Activated CD4-positive, alpha-beta T cell treated with anti-CD3 and anti-CD28 coated beads, Interleukin-2, amount 10 ng/mL, durations not matched to agents 7 days and 5 days (primary cell): ENCODE measurements at places on chromosomes 3 and 15.

DNA sequence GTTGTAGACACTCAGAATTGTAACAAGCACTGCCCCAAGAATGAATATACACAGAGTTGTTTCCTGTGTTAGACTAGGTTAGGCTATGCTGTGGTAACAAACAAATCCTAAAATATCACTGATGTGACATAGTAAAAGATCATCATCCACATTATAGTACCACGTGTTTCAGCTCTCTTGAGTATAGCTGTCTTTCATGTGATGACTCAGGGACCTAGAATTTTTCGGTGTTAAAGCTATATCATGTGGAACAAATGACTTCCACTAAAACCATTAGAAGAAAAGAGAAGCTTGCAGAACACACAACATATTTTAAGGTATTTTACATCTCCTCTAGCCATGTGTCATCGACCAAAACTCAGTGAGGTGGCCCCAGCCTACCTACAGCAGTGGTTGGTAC lies 307.9 kb upstream of the RBMS3 start:
- no peaks in the 10 kb centered on the region for H3K4me1 ChIP-seq
- no peak overlapping the region for H3K27ac ChIP-seq
- H3K36me3 ChIP-seq: no peaks in the 10 kb centered on the region
- peaks cover 5% of the 10 kb centered on the region for H3K27me3 ChIP-seq
- H3K4me3 ChIP-seq: no peak overlapping the region

GRCh38 chr3:72408983-72409779 lies 439.1 kb downstream of the SHQ1 start:
- no peak overlapping the region for H3K27ac ChIP-seq
- no peak overlapping the region for H3K4me3 ChIP-seq
- no peaks in the 10 kb centered on the region for H3K27me3 ChIP-seq
- H3K36me3 ChIP-seq: peaks cover 6% of the 10 kb centered on the region
- no peak for DNase-seq
- peaks cover 66% of the 10 kb centered on the region for H3K4me1 ChIP-seq

GRCh38 chr3:89052386-89052785 lies 55.0 kb upstream of the EPHA3 start:
- H3K4me1 ChIP-seq: no peaks in the 10 kb centered on the region
- H3K36me3 ChIP-seq: no peaks in the 10 kb centered on the region
- no peak overlapping the region for H3K4me3 ChIP-seq
- H3K27me3 ChIP-seq: no peaks in the 10 kb centered on the region
- DNase-seq: no peak

DNA sequence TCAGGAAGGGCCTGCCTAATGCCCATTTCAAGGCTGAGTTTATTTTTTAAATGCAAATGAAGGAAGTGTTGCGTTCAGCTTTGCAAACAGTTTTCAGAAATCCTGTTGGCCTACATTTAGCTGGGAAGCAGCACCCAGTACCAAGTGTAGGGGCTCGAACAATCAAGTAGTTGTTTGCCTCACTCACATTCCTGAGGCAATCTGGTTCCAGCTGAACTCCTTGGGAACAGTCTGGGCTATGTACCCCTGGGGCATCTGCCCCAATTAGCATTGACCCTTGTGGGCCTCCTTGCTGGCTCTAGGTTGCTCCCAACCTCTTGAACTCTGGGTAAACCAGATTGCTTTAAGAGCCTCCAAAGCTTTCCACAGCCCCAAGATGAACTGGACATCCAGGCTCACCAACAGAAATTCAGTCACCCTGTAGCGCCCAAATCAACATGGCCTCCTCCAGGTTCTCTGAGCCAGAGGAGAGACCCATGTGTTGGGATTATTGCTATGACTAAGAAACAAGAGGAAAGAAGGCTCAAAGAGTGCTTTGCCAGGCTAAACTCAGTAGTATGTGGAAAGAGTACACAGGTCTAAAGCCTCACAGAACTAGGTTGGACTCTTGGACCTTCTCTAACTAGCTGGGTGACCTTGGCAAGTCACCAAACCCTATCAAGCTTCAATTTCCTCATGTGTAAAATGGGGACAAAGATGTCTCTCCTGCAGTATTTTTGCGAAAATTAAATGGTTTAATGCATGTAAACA lies 532.7 kb downstream of the SOX2 start:
- no peaks in the 10 kb centered on the region for H3K36me3 ChIP-seq
- no peak for DNase-seq
- no peaks in the 10 kb centered on the region for H3K27me3 ChIP-seq
- no peak overlapping the region for H3K27ac ChIP-seq
- no peak overlapping the region for H3K4me3 ChIP-seq
- no peaks in the 10 kb centered on the region for H3K4me1 ChIP-seq

- H3K27me3 ChIP-seq: peaks cover 49% of the 10 kb centered on the region
- no peak for DNase-seq
- no peaks in the 10 kb centered on the region for H3K4me1 ChIP-seq
- no peak overlapping the region for H3K27ac ChIP-seq
- no peak overlapping the region for H3K4me3 ChIP-seq
- no peaks in the 10 kb centered on the region for H3K36me3 ChIP-seq
These were observed 999 bp downstream of the INSYN1 start for GRCh38 chr15:73751899-73752805.

DNA sequence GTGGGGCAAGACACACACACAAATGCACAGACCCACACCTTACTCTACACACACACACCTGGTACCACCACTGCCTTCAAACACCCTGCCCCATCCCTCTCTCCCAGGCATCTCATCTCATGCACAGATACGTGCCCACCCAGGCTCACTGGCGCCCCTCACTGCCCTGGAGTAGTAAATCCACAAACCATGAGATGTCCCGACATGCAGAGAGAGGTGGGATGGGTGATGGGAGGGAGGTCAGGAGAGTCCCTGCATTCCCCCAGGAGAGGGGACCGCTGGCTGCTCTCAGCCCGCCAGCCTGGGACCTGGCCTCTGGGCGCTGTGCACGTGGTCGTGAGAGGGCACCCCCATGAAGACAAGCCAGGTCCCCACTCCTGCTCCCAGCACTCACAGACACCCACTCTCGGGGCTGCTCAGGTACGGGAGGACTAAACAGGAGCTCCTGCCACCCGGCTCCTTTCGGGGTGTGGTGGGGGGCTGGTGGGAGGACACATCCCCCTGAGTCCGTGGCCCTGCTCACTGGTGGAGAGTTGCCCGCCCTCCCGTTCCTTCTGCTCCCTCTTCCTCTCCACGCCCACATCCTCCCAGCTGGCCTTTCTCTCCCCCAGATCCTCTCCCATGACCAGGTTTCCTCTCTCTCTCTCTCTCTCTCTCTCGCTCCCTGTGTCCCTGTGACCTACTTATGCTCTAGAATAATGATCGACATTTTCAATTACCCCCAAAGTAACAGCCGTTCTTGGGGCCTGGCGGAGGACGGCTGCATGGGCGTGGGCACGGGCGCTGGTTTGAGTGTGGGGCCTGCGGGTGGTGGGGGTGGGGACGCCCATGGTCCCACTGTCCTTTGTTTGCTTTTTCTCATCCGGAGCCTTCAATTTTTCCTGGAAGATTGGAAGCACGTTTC lies 18.9 kb upstream of the CSPG4 start:
- no peak for DNase-seq
- peaks cover 14% of the 10 kb centered on the region for H3K4me1 ChIP-seq
- H3K27ac ChIP-seq: no peak overlapping the region
- no peak overlapping the region for H3K4me3 ChIP-seq
- no peaks in the 10 kb centered on the region for H3K36me3 ChIP-seq

GRCh38 chr3:17070161-17070959 lies 185.6 kb downstream of the PLCL2 start:
- H3K36me3 ChIP-seq: peaks cover 74% of the 10 kb centered on the region
- DNase-seq: no peak
- H3K4me1 ChIP-seq: peaks cover 32% of the 10 kb centered on the region
- no peak overlapping the region for H3K4me3 ChIP-seq
- no peak overlapping the region for H3K27ac ChIP-seq

GRCh38 chr3:147423798-147424580 lies 14.8 kb downstream of the ZIC1 start:
- H3K36me3 ChIP-seq: peaks cover 3% of the 10 kb centered on the region
- no peak overlapping the region for H3K4me3 ChIP-seq

GRCh38 chr15:40787344-40787841 lies 17.6 kb downstream of the C15orf62 start:
- H3K36me3 ChIP-seq: no peaks in the 10 kb centered on the region
- no peak overlapping the region for H3K4me3 ChIP-seq
- peak; percentile 57 for DNase-seq
- H3K27ac ChIP-seq: peak overlapping the region; percentile 60

GRCh38 chr3:36165509-36166290 lies 214.6 kb upstream of the STAC start:
- no peak overlapping the region for H3K27ac ChIP-seq
- no peak overlapping the region for H3K4me3 ChIP-seq
- DNase-seq: no peak

DNA sequence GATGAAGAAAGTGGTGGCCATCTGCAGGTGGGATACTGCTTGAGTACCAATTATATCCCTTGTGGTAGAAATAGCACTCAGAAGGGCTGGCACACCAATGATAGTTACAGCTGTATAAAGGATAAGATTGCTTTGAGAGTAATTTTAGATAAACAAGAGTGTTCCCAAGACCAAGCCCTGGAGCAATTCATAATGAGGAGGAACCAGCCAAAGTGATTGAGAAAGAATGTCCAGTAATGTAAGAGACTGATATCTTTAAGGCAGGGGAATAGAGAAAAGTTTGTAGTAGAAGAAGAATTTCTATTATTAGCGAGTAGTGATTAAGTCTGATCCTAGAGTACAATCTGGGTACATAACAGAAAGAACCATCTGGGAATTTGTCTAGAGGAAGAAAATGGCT lies 945.1 kb downstream of the OTOL1 start:
- H3K27ac ChIP-seq: no peak overlapping the region
- DNase-seq: no peak
- H3K4me1 ChIP-seq: no peaks in the 10 kb centered on the region
- no peak overlapping the region for H3K4me3 ChIP-seq

DNA sequence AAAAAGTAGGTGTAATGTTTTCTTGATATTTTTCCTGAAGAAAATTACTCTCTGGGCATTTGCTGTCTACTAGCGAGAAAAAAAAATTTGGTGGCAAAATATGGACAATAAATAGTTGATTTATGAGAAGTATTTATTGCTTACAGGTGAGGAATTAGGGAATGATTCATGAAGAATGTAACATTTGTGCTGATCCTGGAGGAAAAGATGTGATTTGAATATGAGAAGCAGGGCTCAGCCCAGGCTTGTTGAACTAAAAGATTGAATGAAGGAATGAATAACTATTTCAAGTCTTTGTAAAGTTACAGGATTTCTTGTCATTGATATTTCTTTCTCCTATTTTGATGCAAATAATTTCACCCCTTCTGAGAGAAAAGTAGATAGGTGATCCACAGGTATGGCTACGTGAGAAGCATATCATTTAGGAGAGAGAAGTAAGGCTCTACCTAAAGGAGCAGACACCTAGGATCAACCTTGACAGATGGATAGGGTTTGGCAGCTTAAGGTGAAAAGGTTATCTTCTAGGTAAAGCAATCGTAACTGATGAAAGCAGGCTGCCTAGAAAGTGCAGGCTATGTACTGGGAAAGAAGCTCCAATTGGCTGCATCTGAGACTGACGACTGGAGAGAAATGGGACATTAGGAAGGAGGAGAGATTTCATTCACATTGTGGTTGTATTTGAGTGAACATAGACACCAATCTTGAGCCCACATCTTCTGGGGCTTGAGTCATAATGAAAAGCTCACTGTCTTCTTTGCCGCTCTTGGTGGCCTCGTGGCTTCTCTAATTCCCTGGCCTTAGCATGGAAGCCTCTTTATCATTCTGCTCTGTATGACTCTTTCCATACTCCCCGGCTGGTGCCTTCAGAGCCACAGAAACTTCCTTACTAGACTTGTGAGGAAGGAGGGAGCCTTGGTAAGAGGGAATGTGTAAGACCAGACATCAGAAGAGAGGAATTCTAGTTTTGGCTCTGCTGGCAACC lies 106.5 kb downstream of the P3H2 start:
- no peak for DNase-seq
- H3K4me3 ChIP-seq: no peak overlapping the region
- no peak overlapping the region for H3K27ac ChIP-seq
- no peaks in the 10 kb centered on the region for H3K36me3 ChIP-seq
- no peaks in the 10 kb centered on the region for H3K4me1 ChIP-seq

DNA sequence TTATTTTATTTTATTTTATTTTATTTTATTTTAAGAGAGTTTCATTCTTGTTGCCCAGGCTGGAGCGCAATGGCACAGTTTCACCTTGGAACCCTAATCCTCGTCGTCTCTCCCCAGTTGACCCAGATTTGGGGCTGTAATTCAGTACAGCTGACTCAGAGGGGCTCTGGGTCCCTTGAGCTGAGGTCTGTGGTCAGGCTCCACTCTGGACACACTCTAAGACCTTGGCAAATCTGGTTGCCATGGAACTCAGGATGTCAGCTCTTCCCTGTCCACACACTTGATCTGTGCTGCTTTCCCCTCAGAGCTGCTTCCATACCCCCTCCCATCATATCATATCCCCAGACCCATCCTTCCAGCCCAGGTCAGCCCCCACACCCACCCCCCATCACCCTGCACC lies 675 bp upstream of the CYP11A1 start:
- DNase-seq: no peak
- H3K36me3 ChIP-seq: no peaks in the 10 kb centered on the region
- peaks cover 3% of the 10 kb centered on the region for H3K4me1 ChIP-seq
- H3K27ac ChIP-seq: no peak overlapping the region
- H3K4me3 ChIP-seq: no peak overlapping the region

GRCh38 chr15:28937271-28937670 lies 51.5 kb downstream of the APBA2 start:
- H3K4me1 ChIP-seq: peaks cover 67% of the 10 kb centered on the region
- peak overlapping the region; percentile 88 for H3K27ac ChIP-seq
- H3K36me3 ChIP-seq: peaks cover 6% of the 10 kb centered on the region
- no peak for DNase-seq
- no peaks in the 10 kb centered on the region for H3K27me3 ChIP-seq

DNA sequence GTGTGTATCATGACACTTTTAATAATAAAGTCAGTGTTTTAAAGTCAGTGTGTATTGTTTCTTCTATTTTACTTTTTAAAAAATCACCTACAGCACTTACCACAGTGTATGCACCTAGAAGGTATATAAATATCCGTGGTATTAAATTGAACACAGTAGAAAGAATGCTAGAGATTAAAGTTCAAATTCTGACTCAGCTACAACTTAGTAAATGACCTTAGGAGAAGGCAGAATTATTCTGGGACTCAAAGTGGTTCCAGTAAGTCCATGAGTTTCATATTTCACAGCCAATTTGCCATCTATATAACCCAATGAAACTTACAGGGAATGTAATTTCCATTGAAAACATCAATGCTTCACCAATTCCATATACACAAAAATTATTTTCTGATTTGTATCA lies 52.7 kb upstream of the MAP4 start:
- no peak overlapping the region for H3K27ac ChIP-seq
- peaks cover 19% of the 10 kb centered on the region for H3K4me1 ChIP-seq
- H3K27me3 ChIP-seq: no peaks in the 10 kb centered on the region
- H3K36me3 ChIP-seq: peaks cover 10% of the 10 kb centered on the region

DNA sequence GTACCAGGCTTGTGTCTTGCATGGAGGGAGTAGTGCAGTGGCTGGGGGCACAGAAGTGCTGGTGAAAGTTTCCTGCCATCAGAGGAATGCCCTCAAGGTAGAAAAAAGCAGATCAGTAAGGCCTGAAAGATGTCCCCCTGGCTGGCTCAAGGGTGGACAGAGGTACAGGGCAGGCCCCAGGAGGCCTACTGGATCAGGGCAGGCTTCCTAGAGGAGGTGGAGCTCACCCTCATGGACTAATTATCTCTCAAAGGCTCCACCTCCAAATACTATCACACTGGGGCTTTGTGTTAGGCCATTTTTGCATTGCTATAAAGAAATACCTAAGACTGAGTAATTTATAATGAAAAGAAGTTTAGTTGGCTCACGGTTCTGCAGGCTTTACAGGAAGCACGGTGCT lies 7.8 kb downstream of the SPSB4 start:
- H3K4me3 ChIP-seq: no peak overlapping the region
- H3K27ac ChIP-seq: no peak overlapping the region
- DNase-seq: no peak
- peaks cover 8% of the 10 kb centered on the region for H3K4me1 ChIP-seq
- no peaks in the 10 kb centered on the region for H3K36me3 ChIP-seq
- peaks cover 10% of the 10 kb centered on the region for H3K27me3 ChIP-seq
